Smooth muscle cell of the brain vasculature (primary cell): ENCODE measurements at places on chromosomes 3 and 15.

DNA sequence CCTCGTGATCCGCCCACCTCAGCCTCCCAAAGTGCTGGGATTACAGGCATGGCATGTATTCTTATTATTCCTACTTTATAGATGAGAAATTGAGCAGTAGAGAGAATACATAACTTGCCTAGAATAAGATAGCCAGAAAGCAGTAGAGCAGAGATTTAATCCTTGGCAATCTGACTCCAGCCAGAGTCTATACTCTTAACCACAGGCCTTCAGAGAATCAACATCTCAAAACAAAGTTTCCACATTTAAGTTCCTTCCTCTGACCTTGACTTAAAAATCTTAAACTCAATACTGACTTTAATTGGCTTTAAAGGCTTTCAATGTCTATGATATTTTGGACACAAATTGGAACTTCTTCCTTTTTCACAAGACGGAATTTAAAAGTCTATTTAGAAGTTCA is 37.1 kb downstream of the ZNF106 start:
- no peak for DNase-seq

DNA sequence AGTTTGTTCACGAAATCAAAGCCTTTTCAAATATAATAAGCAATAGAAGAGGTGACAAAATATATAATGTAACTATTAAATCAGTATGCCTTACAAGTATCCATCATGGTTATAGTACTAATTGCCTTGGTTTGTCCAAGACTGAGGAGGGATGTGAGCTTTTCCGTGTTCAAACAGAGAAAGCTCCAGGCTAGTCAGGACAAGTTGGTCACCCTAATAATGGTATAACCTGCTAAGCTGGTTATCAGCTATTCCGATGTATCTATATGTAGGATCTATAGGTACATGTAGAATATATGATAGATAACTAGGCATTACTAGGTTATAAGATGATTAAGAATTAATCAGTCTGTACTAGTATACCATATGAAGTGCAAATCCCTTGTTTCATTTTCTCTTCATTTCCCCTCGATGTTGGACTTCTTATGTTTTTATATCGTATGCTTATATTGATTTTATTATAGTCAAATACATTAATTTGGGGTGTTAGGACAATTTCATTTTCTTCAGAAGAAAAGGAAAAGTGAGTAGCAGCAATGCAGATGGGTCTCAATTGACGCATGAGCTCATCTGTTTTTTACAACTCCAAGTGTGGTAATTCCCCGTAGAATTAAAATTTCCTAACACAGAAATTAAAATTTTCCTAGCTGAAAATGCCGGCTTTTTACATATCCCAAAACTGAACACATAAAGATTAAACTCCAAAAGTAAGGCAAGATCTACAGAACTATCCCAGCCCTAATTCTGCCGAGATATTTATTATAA is 419.1 kb downstream of the TIGIT start:
- DNase-seq, result no peak

DNA sequence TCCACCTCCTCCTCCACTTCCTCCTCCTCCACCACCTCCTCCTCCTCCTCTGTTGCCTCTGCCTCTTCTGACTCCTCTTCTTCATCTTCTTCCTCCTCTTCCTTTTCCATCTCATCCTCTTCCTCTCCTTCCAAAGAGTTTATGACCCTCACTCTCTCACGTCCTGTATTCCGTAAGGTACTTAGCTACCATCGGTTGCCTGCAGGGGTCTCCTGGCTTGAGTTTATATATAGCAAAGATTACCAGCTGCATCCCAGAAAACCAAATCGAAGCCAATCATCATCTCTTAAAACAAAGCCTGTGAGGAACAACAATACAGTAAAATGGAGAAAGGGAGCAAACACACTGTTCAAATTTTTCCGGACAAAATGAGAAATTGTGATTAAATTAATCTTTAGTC is 317.4 kb downstream of the C3orf38 start:
- DNase-seq, result no peak

- no peak for DNase-seq
Measured at GRCh38 chr15:93372208-93372864, 283.3 kb upstream of the RGMA start.

- DNase-seq, result no peak
Measured at GRCh38 chr3:39358333-39358732, 24.8 kb upstream of the SLC25A38 start.

DNA sequence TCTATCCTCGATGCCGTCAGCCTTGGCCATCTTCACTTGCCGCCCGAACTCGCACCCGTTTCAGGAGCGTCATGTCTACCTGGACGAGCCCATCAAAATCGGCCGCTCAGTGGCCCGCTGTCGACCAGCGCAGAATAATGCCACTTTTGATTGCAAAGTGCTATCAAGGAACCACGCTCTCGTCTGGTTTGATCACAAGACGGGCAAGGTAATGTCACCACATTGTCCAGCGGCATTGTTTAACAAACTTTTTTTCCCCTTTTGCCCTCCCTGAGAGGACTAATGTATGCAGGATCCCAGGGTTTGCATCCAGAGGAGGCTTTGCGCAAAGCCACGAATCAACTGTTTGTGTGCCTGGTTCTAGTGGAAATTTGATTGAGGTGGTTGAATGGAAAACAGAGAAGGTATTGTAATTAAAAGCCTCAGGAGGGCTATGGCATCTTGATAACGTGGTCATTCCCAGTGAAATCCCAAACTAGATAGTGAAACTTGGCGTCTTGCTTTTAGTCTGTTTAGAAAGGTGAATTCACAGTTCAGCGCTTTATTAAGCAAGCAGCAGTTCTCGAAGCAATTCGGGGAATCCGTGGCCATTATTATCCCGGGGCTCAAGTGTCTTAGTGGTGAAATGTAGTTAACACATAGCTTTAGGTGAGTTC is 1.7 kb downstream of the SLMAP start:
- no peak for DNase-seq

DNA sequence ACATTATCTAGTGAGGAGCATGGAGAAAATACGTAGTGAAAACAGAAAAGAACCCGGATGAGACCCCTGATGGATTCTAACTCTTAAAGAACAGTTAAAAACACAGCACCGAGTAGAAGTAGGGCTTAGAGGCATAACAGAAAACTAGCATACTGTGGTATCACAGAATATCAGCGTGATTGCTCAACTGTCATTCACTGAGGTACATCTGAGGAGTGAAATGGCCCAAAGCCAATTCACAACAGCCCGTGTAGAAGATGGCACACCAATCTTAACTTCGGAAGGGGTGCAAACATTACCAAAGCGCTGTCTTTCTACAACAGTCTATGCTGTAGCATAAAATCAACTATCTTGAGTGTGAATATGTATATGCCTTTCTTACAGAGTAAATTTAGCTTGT is 1.8 kb downstream of the CLASP2 start:
- DNase-seq, result no peak

DNA sequence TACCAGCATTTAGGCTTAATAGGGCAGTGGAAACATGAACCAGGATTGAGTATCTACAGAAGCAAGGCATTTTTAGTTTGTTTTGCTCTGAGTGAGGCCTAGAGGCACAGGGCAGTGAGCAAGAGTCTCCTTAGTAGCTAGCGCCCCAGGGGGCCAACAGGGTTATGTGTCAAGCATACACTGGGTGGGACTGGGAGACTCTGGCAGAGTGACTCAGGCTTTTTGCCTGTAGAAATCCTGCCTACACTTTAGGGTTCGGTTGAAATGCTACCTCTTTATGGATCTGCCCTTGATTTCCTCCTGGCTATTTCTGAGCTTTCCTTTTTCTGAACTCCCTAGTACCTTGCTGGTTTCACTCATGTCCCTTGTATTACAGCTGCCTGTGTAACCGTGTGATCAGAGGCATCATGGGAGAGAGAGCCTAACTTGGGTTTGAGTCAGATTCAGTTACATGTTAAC is 72.2 kb downstream of the TOP2B start:
- DNase-seq, result peak; percentile 68

GRCh38 chr3:72154391-72155335 is 369.7 kb upstream of the PROK2 start:
- no peak for DNase-seq

DNA sequence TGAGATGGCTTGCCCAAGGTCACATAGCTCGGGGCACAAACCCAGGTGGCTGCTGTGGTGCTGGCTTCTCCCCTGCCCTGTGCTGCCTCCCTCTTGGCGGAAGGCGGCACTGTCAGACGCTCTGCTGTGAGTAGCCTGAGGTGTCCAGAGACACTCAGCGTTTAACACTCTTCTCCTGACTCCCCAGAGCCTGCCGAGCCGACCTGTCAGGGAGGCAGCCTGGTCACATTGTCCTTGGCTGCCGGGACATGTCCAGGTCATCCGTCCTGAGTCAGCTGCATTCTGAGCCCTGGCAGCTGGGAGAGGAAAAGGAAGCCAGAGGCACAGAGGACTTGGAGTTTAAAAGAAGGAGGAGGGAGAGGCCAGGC is 4.7 kb downstream of the LMAN1L start:
- no peak for DNase-seq
